OCI-LY7 (cell line): ENCODE measurements at places on chromosomes 11 and 22.

DNA sequence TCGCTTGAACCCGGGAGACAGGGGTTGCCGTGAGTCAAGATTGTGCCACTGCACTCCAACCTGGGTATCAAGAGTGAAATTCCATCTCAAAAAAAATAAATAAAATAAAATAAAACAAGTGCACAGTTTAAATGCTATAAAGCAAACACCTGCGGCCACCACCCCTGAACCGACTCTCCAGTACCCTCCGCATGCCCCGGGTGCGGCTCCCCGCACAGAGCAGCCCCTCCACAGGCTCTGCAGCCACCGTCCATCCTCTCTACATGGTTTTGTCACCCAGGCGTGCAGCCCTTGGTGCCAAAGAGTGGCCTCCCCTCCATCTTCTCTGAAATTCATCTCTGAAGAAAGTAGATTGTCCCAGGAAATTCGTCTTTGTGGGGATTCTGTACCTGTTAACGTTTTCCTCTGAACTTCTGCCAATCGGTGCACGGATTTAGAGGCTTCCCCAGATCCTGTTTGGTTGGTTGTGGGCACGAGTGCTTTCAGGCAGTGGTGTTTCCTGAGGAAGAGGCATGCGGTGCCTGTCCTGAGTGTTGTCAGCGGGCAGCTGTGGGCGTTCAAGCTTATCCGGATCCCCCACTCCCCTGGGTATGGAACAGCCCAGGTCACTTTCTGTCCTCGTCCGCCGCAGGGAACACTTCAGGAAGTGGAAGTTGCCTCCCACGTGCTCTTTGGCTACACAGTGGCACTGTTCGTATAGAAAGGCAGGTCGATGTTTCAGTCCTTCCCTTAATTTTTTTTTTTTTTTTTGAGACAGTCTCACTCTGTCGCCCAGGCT lies 4.1 kb downstream of the MIOX start:
- DNase-seq = peak; percentile 35

- DNase-seq = no peak
Measured at GRCh38 chr11:18332302-18332701, 9.9 kb downstream of the GTF2H1 start.

GRCh38 chr22:49052560-49052959 lies 775.1 kb downstream of the BRD1 start:
- DNase-seq = no peak

- no peak for DNase-seq
Measured at GRCh38 chr11:119880873-119881272, 151.9 kb upstream of the NECTIN1 start.
